ENCODE measurements at places on chromosomes 1 and 21. TPM values are rescaled to one million over a fixed set of nuclear protein-coding genes. Genes with fewer than 3 reads are reported as not detected.

- no peak for DNase-seq
These were observed 62.1 kb downstream of the PLPPR4 start for GRCh38 chr1:99326215-99326949.

ANP32E gene
- 16.0 TPM for total RNA-seq

ANGPTL1 gene
- not detected for total RNA-seq

OR2G3 gene
- not detected for total RNA-seq

DNA sequence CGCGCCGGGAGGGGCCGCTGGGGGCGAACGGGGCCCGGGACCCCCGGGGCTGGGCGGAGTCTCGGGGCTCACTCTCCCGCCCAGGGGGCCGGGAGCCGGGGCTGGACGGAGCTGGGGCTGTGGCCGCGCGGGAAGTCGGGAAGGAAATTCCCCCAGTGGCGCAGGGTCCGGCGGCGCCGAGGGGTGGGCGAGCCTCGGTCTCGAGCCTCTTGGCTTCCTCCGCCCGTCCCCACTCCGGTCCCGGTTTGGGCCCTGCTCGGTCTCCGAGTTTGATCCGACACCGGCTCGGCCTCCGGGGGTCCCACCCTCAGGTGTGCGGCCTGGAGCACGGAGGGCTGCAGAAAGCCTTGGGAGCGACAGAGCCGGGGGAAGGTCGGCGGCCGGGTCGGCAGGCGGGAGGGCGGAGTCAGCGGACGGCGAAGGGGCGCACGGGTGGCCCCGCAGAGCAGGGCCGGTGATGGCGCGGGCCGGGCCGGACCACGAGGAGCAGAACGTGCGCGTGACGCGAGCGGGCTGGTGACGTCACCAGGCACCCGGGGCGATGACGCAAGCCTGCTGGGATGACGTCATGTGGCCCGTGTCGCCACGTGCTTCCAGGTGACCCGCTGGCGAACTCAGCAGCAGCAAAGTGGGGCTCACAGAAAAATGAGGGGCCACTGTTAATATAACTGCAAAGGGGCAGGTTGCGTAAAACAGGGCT lies 610 bp upstream of the HES4 start:
- DNase-seq, result peak; percentile 85

CXADR gene
- total RNA-seq, result 11.5 TPM

- DNase-seq, result no peak
These were observed 45.9 kb downstream of the SLC45A1 start for GRCh38 chr1:8363767-8364301.

OLFML3 gene
- not detected for total RNA-seq

GRCh38 chr21:37842163-37842919 lies 73.9 kb downstream of the KCNJ6 start:
- no peak for DNase-seq

- no peak for DNase-seq
These were observed 883.5 kb upstream of the ADGRL2 start for GRCh38 chr1:80917225-80917624.

DNA sequence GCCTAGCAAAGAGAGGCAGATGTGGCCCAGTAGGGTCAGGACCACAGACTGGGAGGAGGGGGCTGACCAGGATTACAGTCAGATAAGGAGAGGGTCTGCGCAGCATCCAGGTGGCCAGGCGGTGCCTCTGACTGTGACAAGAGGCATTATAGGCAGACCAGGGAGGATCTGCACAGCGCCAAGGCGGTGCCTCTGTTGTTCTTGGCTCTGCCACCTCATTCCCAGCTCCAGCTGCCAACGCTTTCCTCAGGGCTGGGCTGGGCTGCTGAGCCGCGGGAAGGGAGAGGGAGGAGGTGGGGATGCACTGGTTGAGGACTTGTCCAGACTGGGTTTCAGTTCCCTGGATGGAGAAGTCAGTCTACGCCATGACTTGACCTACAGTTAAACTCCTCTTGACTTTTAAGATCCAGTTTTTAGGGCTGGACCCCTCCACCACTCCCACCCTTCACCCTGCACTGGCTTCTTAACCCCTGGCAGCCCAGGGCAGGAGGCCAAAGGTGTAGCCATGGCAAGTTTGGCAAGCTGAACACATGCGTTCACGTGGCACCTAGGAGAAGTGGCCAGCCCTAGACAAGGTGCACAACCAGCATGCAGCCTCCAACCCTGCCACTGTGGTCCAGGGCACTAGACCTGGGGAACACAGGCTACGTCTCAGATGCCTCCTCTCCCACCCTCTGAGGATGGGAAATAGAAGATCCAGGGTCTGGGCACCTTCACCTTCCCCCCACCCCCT lies 4.5 kb upstream of the CRABP2 start:
- DNase-seq, result peak; percentile 82

DNA sequence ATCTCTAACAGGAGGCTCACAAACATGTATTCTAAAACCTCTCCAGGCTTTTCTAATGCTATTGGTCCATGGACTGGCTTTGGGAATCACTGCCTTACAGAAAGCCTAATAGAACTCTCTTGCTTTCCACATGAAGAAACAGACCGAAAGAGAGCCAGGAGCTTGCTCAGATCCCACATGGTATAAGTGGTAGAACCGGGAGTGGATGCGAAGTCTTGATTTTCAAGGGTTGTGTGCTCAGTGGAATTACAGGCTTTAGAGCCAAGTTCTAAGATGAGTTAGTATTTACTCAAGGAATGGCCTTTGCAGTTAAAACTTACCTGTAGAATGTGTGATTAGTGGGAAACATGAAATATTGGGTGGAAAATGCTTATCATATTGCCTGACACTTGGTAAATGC lies 54.3 kb upstream of the HSD17B7 start:
- DNase-seq, result no peak

CNR2 gene
- total RNA-seq, result 0.03 TPM

DNA sequence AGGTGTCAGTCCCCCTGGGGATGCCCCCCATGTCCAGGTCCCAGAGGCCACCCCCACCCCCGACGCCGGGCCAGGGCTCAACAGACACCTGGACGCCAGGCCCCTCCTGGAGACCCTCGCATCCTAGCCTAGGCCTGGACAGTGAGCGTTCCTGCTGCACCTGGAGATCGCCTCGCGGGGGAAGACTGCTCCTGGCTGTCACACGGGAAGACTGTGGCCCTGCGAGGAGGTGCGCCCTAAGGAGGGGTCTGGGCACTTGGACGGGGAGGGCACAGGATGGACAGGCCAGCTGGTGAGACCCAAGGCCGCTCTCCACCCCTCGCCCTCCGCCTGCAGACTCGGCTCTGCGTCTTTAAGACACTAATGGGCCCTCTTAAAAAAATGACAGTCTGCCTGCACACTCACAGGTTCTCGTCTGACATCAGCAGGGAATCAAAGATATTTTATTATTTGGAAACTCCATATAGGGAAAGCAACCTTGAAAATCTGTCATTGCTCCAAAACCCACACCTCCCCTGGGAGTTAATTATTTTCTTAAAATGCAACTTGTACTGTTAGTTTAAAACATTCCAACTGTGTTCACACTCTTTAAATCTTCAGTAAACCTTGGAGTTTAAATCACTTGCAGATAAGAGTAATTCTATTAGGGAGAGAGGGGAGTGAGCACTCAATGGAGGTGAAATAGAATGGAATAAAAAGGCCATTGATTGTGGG lies 45.6 kb upstream of the ACTRT2 start:
- no peak for DNase-seq

DNA sequence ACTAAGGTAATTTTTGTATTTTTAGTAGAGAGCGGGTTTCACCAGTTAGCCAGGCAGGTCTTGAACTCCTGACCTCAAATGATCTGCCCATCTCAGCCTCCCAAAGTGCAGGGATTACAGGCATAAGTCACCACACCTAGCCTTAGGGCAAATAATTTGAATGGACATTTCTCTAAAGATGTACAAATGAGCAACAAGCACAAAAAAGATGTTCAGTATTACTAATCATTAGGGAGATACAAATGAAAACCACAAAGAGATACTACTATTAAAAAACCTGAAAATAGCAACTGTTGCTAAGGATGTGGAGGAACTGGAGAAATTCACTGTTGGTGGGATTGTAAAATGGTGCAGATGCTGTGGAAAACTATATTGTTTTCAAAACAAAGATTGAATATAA lies 79.1 kb downstream of the GABPA start:
- DNase-seq, result no peak

DNA sequence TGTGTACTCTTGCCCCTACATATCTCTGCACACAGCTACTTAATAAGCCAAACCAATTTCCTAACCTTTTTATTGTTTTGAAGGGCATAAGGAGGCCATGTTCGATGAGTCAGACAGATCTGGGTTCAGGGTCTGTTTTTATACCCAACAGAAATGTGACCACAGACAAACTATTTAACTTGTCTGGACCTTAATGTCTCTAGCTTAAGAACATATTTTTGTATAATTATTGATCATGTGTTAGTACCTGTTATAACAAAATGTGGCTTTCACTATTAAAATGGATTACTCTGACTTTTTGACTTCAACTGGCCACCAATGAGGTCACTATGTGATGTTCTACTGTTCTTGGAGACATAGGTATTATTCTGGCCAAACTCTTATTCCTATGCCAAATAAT lies 507.8 kb upstream of the USP24 start:
- no peak for DNase-seq

GRCh38 chr1:19432943-19433718 lies 52.2 kb downstream of the CAPZB start:
- no peak for DNase-seq

- DNase-seq, result no peak
These were observed 9.2 kb downstream of the DEGS1 start for GRCh38 chr1:224192082-224192788.

RIPK4 gene
- total RNA-seq, result 41.2 TPM

OR6K3 gene
- total RNA-seq, result not detected

Measured in Caki2 (cell line).